ENCODE measurements at places on chromosomes 16 and 17. TPM values are rescaled to one million over a fixed set of nuclear protein-coding genes. Genes with fewer than 3 reads are reported as not detected.
A peak's percentile ranks its signal among the peaks of the same experiment; 100 is the strongest.

GRCh38 chr16:81481207-81481821 lies 36.7 kb downstream of the CMIP start:
- no peak for DNase-seq

The ZP2 gene
- not detected for total RNA-seq

GRCh38 chr17:45093444-45094110 lies 32.5 kb downstream of the NMT1 start:
- DNase-seq = no peak

DNA sequence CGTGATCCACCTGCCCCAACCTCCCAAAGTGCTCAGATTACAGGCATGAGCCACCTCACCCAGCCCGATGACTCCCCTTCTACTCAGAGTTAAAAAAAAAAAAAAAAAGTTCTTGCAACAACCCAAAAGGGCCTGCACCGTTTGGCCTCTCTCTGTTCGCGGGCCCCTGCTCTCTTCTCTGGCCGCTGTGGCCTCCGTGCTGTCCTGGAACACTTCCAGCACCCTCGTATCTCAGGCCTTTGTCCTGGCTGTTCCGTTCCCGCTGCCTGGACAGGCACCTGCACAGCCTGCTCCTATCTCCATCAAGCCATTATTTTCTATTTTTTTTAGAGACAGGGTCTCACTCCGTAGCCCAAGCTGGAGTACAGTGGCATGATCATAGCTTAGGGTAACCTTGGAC lies 10.8 kb downstream of the MYO1C start:
- DNase-seq = no peak

The KCNAB3 gene
- total RNA-seq = 9.7 TPM

The MT1F gene
- total RNA-seq = 4.2 TPM

GRCh38 chr16:54193665-54194333 lies 92.8 kb downstream of the IRX3 start:
- peak; percentile 80 for DNase-seq

- no peak for DNase-seq
These were observed 2.4 kb downstream of the KCNJ12 start for GRCh38 chr17:21378553-21378952.

The PRSS21 gene
- 11.8 TPM for total RNA-seq

The DNAAF1 gene
- not detected for total RNA-seq

Measured in activated CD4-positive, alpha-beta T cell treated with anti-CD3 and anti-CD28 coated beads, Interleukin-2, amount 10 ng/mL, durations not matched to agents 24 days and 14 days (primary cell).